ENCODE measurements at places on chromosomes 2 and 18.

GRCh38 chr2:236824836-236825235 lies 255.2 kb downstream of the ACKR3 start:
- DNase-seq, result no peak

- no peak for DNase-seq
Measured at GRCh38 chr2:136122661-136123060, 4.7 kb upstream of the CXCR4 start.

- no peak for DNase-seq
Measured at GRCh38 chr2:112141626-112142007, 3.4 kb downstream of the FBLN7 start.

DNA sequence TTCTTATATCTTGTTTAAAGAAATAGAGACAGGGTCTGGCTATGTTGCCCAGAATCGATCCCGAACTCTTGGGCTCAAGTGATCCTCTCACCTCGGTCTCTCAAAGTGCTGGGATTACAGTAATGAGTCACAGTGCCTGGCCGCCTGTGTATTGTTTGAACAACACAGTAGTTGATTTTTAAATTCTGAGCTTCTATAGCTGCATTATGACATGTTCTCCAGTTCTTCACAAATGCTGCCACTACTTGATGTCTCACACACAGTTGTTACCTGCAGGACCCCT lies 7.7 kb upstream of the RHOB start:
- no peak for DNase-seq

DNA sequence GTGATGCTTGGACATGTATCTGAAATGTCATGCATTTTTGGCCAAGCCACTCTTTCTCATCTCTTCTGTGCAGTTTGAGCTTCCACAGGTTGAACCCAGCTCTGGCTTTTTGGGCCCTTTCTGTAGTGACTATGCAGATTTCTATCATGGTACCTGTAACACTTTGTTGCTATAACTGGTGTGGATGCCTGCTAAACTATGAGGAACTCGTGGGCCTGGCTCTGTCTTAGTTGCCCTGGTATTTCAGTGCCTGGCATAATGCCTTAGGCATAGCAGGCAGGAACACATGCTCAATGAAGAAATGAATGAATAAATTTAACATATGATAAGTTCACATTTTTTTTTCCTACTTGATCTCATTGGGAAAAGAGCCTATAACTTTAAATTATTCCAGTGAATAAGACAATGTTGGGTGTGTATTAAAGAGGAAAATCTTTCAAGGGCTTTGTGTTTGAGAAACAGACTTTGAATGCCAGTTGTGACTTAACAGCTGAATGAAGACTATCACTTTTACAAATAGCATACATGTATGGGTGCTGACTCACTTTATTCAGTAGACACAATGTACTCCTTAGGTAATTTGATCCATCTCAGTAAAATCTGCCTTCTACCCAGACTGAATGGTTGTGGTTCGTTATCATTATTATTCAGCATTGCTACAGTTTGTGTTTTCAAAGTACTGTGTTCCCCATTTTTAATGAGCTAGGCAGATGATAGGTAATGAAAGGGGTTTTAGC lies 86.4 kb upstream of the MAP4K3 start:
- no peak for DNase-seq

- DNase-seq, result no peak
Measured at GRCh38 chr2:45212953-45213635, 203.8 kb upstream of the SIX2 start.

GRCh38 chr2:203804070-203804469 lies 63.5 kb upstream of the CTLA4 start:
- DNase-seq, result no peak

GRCh38 chr2:229530434-229530833 lies 183.9 kb downstream of the DNER start:
- DNase-seq, result no peak

GRCh38 chr2:217661378-217661777 lies 341.4 kb downstream of the TNS1 start:
- DNase-seq, result no peak

- no peak for DNase-seq
Measured at GRCh38 chr2:241228081-241228859, 39.8 kb downstream of the ANO7 start.

GRCh38 chr18:33946336-33946735 lies 278.4 kb downstream of the NOL4 start:
- no peak for DNase-seq

- no peak for DNase-seq
Measured at GRCh38 chr2:191908874-191909273, 62.0 kb upstream of the CAVIN2 start.

DNA sequence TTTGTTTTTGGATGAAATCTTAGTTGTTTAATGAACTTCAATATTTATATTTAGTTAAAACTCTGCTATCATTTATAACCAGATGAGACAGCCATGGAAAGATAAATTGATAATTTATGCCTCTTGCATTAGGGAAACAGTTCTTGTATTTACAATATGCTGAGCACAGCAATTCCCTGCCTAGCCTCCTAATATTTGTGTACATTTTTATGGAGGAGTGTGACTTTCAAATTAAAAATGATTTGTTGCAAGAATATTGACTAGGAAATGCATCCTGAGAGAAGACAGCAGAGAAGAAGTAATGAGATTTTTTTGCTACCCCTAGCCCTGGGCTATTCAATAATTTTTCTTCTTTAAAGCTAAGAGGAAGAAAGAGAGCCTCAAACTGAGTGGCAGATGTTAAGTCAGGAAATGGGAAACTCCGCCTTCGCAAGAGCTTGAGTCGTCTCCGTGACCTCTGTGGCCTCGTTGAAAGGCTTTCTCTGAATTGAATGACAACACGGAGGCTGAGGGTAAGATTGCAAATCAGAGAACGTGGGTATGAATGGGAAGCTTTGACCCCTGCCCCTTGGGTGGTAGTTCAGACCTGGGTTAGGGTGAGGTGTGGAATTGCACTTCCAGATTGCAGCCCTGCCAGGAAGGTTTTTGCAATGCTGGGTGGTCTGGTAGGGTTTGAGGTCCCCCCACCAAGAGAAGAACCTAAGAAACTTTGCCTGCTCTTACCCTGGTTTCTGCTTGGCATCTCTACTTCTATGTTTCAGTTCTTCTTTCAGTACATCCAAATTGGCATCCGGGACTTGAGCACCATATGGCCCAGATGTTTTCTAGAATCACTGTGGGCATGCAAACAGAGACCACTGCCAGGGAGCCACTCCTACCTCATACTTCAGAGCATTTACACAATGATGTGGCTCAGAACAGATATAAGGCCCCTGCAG lies 210.3 kb upstream of the RBMS1 start:
- DNase-seq, result no peak

DNA sequence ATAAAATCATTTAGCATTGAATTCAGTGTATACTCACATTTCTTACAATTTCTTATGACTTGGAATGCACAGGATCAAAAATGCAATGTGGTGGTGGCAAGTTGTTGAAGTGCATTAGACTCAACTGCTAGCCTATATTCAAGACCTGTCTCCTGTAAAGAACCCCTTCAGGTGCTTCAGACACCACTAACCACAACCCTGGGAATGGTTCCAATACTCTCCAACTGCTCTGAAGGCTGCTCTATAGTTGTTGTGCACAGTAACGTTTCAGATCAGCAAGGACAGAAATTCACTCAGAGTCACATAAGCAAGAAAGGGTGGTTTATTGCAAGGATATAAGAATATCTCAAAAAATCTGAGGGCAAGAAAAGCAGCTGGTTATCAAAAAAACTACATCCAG lies 6.5 kb downstream of the GKN1 start:
- DNase-seq, result no peak

DNA sequence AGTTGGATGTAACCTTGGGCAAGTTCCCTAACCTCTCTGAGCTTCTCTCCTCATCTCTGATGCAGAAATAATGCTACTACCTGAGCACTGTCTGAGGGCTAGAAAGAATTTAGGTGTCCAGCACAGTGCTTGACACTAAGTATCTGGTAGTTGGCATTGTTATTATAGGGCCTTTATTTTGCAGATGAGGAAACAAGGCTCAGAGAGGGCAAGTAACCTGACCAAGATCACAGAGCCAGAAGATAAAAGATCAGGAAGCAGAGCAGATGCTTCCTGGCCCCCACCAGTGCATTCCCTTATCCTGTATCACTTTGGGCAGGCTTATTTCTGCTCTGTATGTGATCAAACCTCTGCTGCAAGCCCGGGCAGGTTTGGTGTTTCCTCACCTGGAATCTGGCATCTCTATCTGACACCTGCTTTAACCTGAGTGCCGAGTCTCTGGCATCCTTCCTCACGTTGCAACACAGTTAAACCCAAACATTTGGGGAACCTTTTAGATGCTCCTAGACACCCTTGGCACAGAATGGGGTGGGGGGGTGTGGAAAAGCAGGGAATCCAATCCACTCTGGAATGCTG lies 69.9 kb downstream of the PLB1 start:
- DNase-seq, result no peak

DNA sequence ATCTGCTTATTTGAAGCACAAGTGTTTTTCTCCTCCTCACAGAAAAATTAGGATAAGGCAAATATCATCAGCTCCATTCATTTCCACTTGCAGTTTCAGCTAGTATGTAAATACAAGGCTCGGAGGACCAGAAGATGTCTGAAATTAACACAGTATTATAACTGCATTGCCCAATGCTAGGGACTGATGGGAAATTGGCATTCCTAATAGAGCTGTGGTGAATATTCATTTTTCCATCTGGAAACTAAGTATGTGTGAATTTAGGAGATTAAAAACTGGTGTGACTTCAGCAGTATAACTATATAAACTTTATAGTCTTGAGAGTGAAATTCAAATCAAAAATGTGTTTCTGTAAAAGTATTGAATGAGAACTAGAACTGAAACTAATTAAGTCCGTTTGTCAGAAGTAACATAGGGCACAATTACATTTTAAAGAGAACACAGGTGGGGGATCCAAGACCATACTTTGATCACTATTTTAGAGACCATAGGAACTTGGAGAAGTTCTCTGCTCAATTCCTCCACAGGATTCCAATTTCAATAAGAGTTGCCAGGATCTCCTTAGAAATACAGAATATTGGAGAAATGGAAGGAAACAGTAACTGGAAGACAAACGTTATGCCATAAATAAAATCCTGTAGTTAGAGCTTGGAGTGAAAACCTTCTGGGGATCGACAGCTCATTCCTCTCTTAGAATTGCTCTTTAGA lies 12.1 kb upstream of the ITGA6 start:
- no peak for DNase-seq

DNA sequence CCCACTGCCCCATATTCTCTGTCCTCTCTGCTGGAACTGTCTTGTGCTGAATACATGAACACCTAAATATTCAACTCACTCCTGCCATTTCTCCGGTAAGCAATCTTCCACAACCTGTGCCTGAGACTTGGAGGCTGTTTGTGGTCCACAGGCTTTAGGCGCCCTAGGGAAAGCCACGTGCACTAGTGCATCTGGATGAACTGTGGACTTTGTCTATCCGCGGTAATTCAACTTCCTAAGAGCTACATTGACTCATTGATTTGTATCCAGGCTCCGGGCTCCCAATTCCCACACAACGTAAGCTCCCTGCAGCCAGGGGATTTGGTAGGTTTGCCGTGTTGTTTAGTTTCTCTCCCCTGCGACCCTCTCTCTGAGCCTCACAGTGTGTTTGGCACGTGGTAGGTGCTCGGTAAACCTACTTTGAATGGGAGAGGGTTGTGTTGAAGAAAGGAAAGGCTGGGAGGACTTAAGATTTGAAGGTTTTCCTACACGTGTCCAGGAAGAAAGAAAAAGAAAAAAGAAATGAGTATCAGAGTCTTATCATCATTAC lies 718.2 kb downstream of the DPP10 start:
- no peak for DNase-seq

DNA sequence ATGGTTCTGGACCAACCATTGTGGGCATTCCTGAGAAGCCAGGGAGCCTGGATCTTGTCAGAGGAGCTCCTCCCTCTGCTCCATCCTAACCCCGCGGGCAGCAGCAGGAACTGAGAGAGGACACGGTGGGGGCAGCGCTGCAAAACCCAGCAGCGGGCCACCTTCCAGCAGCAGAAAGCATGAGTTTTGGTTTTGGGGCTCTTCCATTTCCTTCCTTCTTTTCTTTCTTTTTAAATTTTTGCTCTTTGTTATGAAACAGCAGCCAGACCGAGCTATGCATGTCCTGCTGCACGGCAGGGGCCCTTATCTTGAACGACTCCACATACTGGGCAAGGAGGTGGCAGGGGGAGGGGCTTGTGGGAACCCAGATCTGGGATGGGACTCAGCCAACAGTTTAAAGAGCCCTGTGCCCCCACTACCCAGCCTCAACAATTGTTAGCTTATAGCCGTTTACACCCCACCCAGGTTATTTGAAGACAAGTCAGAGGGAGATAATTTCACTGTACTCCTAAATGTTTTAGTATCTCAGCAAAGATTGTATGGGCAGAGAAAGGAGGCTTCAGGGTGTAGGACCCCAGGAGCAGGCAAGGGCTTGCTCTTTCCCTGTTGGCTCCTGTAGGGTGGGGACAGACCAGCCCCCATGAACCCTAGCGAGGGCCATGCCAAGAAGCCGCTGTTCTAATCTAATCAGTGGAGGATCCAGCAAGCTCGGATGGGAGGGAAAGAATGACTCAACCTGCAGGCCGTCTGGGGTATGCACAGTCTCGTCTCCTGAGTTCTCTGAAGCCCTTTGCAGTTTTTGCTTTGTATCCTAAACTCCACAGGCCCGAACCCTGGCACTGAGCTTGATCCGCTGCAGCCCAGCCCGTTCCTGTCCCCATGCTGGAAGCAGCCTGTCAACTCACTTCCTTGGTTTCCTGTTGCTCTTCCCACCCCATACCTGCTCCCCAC lies 75.3 kb downstream of the LRRFIP1 start:
- no peak for DNase-seq

DNA sequence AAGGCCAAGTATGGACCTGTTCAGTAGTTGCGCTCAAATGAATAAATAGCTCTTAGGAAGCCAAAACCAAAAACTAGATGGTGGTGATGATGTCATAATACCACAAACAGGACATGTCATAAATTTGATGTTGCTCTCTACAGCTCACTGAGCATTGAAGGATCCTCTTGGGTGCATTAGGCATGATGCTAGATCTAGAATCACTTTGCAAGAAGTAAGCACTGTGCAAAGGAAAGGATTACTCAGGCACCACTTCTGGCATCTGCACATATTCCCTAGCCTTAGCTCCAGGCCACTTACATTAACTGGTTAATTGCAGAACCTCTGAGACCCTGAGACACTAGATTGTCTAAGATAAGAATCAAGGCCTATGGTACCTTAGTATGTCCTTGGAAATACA lies 58.0 kb downstream of the LRRTM1 start:
- DNase-seq, result no peak

All from NCI-H1436 treated with DMSO at 0.1 percent for 48 hours (cell line).